T-helper 2 cell treated with Interferon-gamma antibody and Interleukin-4, amounts not matched to agents 5 μg/mL and 100 μg/mL, for 36 hours (primary cell): ENCODE measurements at places on chromosomes 3 and 15.

DNA sequence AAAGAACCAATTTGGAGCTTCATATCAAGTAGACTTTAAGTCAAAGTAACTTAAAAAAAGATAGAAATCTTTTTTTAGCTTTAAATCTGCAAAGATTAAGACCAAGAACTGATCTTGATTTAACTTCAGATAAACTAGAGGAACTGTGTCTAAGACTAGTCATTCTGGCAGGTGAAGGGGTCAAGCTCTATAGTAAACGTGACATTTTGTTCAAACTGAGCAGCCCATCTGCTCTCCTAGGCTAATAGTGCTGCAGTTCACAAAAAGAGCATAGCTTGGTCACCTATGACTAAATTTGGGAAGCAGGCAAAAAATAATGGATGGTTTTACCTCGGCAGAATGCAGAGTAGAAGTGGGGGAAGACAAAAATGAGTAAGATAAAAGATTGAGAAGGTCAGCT, 168.8 kb upstream of the ALCAM start:
- no peak for DNase-seq

GRCh38 chr3:87076946-87077345, 86.0 kb upstream of the VGLL3 start:
- no peak for DNase-seq

- DNase-seq: peak; percentile 38
Observed at GRCh38 chr15:74783072-74783807, 1.4 kb downstream of the CSK start.

- DNase-seq: no peak
Observed at GRCh38 chr3:191393146-191393545, 62.8 kb upstream of the UTS2B start.

GRCh38 chr3:111882799-111883198, 23.7 kb downstream of the PHLDB2 start:
- no peak for DNase-seq

GRCh38 chr15:88661761-88662556, 23.1 kb downstream of the ISG20 start:
- DNase-seq: no peak

DNA sequence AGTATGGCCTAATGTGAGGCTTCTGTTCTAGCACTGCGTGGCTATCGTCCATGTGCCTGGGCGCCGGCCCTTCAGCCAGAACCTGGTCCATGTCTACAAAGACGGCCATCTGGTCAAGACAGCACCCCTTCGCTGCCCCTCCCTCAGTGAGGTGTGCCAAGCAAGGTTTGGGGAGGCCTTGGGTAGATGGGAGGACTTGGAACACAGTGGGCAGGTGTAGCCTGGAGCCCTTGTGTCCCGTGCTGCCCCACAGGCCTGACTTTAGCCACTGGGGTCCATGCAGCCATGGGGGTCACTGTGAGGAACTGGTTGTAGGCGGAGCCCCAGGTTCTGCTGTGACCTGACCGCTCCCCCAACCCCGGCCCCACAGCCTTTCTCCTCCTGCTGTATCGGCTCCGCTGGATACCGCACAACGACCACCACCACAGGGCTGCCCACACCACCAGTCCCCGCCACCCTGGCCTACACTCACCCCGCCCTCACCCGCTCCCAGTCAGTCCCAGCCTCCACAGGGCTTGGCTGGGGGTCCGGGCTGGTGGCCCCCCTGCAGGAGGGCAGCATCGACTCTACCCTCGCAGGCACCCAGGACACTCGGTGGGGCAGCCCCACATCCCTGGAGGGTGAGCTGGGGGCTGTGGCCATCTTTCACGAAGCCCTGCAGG, 16.6 kb downstream of the NBEAL2 start:
- no peak for DNase-seq

GRCh38 chr3:195904368-195904767, 4.0 kb downstream of the TNK2 start:
- no peak for DNase-seq
